ENCODE measurements at places on chromosomes 3 and 15.

- H3K36me3 ChIP-seq = no peaks in the 10 kb centered on the region
- peaks cover 13% of the 10 kb centered on the region for H3K4me1 ChIP-seq
- no peak for DNase-seq
- no peak overlapping the region for H3K4me3 ChIP-seq
Observed at GRCh38 chr3:4745235-4745610, 234.0 kb upstream of the BHLHE40 start.

DNA sequence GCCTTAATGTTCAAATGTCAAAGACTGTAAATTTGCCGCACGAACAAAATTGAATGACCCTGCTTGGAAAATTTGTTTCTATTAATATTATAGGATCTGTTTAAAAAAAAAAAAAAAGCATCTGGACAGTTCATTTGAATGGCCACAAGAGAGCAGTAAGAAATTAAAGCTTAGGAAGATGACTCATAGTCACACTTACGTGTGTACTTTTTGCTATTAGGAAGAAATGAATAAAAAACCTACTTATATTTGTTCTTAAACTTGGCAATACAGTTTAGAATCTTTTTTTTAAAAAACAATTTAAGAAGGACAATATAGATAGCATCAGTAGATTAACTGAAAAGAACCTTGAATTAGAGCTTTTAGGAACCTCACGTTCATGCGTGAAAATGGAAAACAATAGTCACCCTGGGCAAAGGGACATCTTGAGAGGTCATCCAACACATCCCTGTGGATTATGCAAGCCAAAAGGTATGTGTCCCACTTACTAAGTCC lies 621.8 kb downstream of the MECOM start:
- no peak overlapping the region for H3K4me3 ChIP-seq
- no peak overlapping the region for H3K27ac ChIP-seq
- no peaks in the 10 kb centered on the region for H3K27me3 ChIP-seq
- no peaks in the 10 kb centered on the region for H3K4me1 ChIP-seq
- DNase-seq = no peak

- no peak overlapping the region for H3K4me3 ChIP-seq
- no peak for DNase-seq
- no peaks in the 10 kb centered on the region for H3K4me1 ChIP-seq
- H3K27ac ChIP-seq = no peak overlapping the region
Observed at GRCh38 chr3:135539351-135539750, 426.2 kb upstream of the PPP2R3A start.

- no peak overlapping the region for H3K27ac ChIP-seq
- H3K4me1 ChIP-seq = peaks cover 8% of the 10 kb centered on the region
- no peaks in the 10 kb centered on the region for H3K27me3 ChIP-seq
Observed at GRCh38 chr3:32612547-32612946, 41.9 kb upstream of the DYNC1LI1 start.

- no peak overlapping the region for H3K27ac ChIP-seq
- no peaks in the 10 kb centered on the region for H3K4me1 ChIP-seq
- H3K4me3 ChIP-seq = no peak overlapping the region
- no peaks in the 10 kb centered on the region for H3K27me3 ChIP-seq
- peaks cover 36% of the 10 kb centered on the region for H3K36me3 ChIP-seq
Observed at GRCh38 chr3:158127250-158128219, 17.6 kb downstream of the RSRC1 start.

DNA sequence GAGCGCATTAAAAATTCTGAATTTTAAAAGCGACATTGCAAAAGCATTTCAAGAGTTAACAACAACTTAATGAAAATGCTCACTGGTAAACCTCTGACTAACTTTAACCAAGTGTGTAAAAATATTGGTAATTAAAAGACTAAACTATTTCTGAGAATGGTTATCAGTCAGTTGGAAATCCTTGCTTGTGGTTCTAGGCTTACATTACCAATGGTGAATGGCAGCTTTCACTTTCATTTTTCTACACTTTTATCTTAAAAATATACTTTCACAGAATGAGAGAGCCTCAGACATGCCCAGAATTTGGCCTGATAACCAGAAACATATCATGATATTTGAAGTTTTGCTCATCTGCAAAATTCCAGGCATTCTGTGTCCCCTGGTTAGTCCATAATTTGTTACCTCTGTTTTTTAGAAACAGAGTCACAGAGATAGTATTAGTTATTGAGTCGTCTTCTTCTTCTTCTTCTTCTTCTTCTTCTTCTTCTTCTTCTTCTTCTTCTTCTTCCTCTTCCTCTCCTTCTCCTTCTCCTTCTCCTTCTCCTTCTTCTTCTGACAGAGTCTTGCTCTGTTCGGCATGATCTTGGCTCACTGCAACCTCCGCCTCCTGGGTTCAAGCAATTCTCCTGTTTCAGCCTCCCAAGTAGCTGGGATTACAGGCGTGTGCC lies 5.5 kb upstream of the RNF111 start:
- H3K27me3 ChIP-seq = no peaks in the 10 kb centered on the region
- DNase-seq = no peak
- H3K27ac ChIP-seq = no peak overlapping the region
- H3K4me3 ChIP-seq = no peak overlapping the region
- H3K4me1 ChIP-seq = no peaks in the 10 kb centered on the region
- H3K36me3 ChIP-seq = no peaks in the 10 kb centered on the region

DNA sequence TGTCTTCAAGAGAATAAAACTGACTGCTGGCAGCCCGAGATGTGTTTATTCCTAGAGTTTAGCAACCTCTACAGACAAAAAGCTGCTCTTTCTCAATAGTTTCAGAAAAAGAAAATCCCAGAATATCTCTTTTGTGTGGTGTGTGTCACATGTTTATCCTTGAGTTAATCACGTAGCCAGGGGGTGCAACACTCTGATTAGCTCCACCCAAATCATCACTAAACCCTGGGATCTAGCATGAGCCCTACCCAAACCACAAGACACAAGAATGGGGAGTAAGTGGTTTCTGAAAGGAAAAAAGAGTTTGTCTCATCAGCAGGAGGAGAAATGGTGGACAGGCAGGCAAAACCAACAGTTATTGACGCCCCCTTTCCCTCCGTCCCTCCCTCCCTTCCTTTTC lies 78.5 kb upstream of the AGBL1 start:
- peak; percentile 21 for DNase-seq
- no peaks in the 10 kb centered on the region for H3K27me3 ChIP-seq
- no peak overlapping the region for H3K27ac ChIP-seq
- no peaks in the 10 kb centered on the region for H3K4me1 ChIP-seq
- no peaks in the 10 kb centered on the region for H3K36me3 ChIP-seq

- no peak overlapping the region for H3K27ac ChIP-seq
- no peak for DNase-seq
- no peaks in the 10 kb centered on the region for H3K36me3 ChIP-seq
- H3K27me3 ChIP-seq = no peaks in the 10 kb centered on the region
- no peak overlapping the region for H3K4me3 ChIP-seq
Observed at GRCh38 chr15:29283381-29283780, 13.8 kb upstream of the NSMCE3 start.

Data from lung (tissue), 17 donors.